ENCODE measurements at places on chromosomes 6 and 20.

DNA sequence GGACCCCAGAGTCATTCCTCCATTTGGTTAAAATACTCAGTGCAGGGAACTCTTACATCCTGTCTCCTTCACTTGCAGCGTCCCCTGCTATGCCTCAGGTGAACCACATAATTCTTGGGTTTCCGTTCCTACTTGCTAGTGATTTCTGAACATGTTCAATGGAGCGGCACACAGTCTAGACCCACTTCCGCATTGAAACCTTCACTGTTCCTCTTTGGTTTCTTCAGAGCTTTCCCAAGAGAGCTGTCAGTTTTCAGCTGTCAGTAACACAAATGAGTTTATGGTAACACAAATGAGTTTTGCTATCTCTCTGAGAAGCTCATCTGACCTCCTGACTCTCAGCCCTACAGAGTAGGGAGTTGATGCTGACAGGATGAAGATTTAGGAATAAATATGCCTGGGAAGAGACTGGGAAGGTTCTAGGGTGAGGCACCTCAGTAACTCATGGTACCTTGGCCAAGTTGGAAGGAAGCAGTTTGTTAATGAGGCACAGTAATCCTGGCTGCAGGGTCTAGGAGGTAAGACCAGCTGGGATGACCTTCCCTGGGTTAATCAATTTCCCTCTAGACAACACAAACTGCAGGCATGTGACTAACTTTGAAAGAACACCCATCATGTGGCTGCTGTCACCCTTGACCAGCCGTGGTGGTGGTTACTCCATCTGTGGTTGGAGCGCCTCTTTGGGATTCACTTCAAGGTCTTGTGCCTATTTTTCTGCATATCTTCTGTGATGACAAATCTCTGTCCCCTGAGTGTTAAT is 5.4 kb downstream of the SYS1 start:
- no peak for DNase-seq

GRCh38 chr20:51584737-51585136 is 42.2 kb upstream of the NFATC2 start:
- no peak for DNase-seq

GRCh38 chr6:18603361-18603760 is 216.2 kb downstream of the RNF144B start:
- DNase-seq, result no peak

DNA sequence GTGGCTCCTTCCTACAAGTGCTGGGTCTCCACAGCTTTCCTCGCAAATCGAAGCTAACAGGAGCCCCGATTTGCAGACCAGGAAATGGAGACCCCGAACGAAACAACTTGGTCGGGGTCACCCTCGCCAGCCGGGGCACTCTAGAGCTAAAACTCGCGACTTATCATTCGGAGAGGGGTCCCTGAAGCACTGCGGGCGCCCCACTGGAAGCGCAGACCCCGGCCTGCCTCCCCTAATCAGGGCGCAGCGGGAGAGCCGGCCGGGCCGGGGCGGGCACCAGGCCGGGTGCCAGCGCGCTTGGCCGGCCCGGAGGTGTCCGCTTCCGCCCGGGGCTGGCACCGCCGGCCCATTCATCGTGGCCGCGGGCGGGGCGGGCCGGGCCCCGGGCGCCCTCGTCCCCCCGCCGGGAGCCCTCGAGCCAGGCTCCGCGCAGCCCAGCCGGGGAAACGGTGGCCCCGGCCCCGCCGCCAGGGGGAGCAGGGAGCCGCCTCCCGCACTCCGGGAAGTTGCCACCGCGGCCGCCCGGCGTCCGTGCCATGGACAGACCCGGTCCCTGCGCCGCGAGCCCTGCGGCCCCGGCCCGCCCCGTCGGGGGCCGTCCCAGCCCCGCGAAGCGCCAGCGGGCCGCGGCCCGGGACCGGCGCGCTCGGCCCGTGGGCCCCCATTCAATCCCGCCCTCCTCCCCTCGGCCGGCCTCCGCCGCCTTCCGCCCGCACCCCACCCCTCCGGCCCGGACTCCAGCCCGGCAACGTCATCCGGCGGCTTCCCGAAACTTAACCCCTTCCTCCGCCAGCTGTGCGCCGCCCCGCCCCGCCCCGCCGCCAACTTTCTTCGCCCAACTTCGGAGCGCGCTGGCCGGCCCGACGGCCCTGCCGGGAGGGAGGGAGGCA is 961 bp downstream of the RRBP1 start:
- DNase-seq, result peak; percentile 67

- DNase-seq, result no peak
Observed at GRCh38 chr6:87697581-87698546, 4.2 kb downstream of the AKIRIN2 start.

- no peak for DNase-seq
Observed at GRCh38 chr6:74434171-74434570, 738.2 kb downstream of the CD109 start.

DNA sequence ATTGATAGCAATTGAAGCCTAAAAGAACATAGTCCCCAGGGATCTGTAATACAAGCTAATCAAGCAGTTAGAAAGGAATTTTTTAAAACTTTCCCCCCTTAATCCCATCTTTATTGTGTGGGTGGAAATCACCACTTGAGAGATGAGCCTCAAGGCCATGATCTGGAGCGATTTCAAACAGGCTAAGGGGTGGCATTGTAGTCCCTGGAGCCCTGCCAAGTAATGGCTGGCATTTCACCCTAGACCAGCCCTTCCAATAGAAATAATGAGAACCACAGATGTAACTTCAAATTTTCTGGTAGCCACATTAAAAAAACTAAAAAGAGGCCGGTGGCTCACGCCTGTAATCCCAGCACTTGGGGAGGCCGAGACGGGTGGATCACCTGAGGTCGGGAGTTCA is 46.9 kb downstream of the PRDM1 start:
- no peak for DNase-seq

- DNase-seq, result no peak
Observed at GRCh38 chr20:57844626-57845596, 135.1 kb upstream of the PMEPA1 start.

- DNase-seq, result no peak
Observed at GRCh38 chr6:50635429-50635828, 77.9 kb upstream of the TFAP2D start.

- no peak for DNase-seq
Observed at GRCh38 chr6:105988812-105989577, 97.1 kb upstream of the PRDM1 start.

GRCh38 chr6:80366714-80367113 is 260.2 kb downstream of the BCKDHB start:
- no peak for DNase-seq

GRCh38 chr6:163559661-163560060 is 145.1 kb downstream of the QKI start:
- no peak for DNase-seq

- no peak for DNase-seq
Observed at GRCh38 chr6:79634491-79635231, 3.5 kb downstream of the SH3BGRL2 start.

DNA sequence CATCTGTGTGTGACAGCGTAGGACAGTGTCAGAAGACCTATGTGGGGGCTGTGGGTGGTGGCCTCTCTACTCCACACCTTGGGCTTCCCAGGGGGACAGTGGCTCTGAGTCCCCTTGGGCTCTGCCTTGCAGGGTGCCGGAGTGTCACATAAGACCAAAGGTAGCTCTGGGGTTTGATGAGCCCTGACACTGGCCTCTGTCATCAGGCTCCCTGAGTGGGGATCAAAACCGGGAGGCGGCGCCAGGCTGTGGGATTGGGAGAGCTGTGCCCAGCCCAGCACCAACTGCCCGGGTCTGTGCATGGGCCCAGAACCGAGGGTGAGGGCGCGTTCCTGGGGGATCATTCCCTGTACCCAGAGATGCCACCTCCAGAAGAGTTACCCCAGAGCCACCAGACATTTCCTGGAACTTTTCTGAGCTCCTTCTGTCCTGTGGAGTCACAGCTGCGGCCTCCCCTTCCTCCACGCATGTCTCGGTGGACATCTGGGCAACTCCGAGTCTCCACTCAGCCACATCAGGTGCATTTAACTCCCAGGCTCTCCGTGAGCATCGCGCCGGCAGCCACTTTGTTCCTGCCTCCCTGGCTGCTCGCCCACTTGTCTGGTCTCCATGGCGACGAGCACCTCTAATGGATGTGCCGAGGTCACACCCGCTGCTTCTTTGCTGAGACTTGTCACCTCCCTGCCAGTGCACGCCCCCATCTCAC is 94.7 kb downstream of the TMEM242 start:
- no peak for DNase-seq

DNA sequence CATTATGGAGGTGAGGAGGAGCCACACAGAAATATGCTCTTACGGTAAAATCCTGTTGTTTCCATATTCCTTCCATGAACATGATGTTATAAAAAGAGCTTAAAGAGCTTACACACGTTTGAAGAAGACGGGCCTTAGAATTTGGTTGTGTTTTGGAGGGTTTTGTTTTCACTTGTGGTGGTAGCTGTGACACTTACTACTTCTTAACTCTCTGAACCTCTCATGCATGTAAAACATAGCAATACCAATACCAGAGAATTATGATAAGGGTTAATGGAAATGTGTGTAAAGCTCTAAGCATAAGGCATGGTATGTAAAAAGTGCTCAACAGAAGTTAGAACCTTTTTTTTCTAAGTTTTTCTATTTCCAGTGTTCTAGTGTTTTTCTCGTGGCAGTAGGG is 256.1 kb upstream of the KCNQ5 start:
- no peak for DNase-seq

DNA sequence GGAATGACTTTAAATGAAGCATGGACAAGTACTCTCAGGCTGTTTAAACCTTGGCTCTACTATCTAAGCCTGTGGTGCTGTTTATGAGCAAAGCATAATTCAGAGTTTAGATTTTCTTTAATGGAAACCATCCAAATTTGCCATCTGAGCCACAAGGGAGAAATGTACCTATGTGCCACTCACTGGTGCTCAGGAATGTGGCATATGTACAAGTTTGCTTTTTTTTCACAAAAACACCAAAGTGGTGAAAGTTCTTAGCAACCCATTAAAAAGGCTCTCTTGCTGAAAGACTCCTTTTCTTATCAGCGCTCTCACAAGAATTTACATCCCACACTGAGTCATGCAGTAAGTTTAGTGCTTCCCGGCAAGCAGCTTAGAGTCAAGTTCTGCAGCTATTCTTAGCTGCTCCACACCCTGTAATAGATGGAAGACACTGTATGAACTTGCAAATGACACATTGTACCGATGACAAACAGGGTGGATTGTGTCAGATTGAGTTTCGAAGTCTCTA is 57.3 kb upstream of the MLIP start:
- DNase-seq, result no peak

GRCh38 chr6:161038229-161039031 is 46.9 kb downstream of the MAP3K4 start:
- no peak for DNase-seq

DNA sequence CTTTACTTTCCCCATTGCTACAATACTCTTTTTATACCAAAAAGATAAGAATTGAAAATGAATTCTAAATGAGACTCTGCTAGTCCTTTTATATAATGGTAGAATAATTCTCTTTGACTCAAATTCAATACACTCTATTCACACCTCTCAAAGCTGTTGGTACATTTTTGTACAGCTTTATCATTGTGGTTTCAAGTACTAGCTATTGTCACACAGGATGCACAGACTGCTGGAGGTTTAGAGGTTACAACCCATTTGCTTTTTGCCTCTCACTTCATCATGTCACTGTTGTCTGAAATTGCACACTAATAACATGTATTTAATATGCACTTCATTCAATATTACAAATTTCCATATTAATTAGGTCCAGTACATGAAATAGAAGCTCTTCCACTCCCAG is 442.2 kb upstream of the ARID1B start:
- DNase-seq, result no peak

DNA sequence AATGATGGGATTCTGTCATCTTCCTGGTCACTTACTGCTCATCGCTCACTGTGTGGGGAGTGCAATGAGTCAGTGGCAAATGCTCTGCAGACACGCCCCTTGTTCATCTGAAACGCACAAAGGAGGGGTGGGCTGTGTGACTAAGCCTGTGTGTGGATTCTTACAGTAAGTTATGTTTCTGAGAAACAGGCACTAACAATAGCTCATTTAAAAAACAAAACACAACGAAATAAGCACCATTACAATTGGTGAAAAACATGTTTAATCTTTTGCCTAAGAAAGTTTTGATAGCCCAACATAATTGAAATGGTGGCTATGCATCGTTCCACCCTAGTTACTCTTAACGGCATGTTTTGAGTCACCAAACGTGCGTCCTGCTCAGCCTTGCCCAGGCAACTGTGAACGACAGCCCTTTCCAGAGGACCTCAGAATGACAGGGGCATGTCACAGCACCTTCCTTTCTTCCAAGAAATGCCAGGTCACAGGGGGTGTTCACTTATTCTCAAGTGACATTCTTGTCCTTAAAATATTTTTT is 118.4 kb upstream of the SGK1 start:
- peak; percentile 30 for DNase-seq

DNA sequence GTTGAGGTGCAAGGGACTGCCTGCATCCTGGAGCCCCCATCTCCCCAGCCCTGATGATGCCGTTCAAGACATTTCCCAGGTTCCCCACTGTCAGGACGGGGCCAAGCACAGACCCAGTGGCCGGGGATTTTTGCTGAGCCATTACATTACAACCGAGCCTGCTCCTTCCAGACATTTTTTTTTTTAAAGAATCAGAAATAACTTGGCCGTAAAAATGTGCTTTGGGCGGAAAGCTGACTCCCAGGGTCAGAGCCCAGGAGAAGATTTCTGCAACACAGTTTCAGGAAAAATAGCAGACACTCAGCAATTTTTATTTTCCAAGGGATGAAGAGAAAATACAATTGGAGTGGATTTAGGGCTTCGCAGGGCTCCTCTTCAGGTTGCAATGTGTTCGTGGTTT is 87.9 kb downstream of the LRFN2 start:
- no peak for DNase-seq

GRCh38 chr6:152093711-152094110 is 286.2 kb downstream of the ESR1 start:
- DNase-seq, result no peak

DNA sequence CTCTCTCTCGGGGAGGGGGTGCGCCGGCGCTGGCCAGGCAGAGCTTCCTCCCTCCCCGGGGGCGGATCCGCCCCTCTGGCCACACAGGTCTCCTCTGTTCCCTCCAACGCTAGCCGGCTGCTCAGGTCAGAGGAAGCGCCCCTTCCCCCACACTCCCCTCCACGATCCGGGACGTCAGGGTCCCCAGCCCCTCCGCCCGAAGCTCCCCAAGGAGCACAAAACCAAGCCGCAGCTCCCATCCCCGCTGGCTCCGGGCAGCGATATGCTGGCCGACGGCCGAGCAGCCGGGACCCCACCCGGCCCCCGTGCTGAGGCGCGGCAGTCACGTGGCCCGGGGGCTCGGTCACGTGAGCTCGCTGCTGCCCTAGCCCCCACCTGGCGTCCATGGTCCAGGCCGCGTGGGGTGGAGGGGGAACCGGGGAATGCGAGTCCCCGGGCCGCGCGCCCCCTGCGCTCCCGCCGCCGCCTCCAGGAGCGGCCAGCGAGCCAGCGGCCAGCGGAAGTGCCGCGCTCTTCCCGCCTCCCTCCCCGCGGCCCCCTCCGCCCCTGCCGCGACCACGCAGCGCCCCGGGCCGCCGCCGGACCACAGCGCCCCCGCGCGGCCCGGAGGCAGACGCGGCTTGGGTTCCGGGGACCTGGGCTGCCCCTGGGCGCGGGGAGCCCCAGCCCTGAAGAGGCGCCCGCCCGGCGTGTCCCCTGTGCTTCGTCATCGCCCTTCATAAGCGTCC is at the start of gene SLC35B2:
Gene SLC35B2, minus strand, starts transcription at position 504 of the 728 bp plus-strand sequence. Its CDS starts 118 bp downstream, at position 386.
- peak; percentile 54 for DNase-seq

- no peak for DNase-seq
Observed at GRCh38 chr20:9632991-9633390, 118.6 kb downstream of the LAMP5 start.

Measured in stimulated activated CD8-positive, alpha-beta memory T cell treated with anti-CD3 and anti-CD28 coated beads, Interleukin-2, amount 100 ng/mL, for 48 hours (primary cell).